Fibroblast of lung (primary cell): ENCODE measurements at places on chromosomes 16 and 17.

DNA sequence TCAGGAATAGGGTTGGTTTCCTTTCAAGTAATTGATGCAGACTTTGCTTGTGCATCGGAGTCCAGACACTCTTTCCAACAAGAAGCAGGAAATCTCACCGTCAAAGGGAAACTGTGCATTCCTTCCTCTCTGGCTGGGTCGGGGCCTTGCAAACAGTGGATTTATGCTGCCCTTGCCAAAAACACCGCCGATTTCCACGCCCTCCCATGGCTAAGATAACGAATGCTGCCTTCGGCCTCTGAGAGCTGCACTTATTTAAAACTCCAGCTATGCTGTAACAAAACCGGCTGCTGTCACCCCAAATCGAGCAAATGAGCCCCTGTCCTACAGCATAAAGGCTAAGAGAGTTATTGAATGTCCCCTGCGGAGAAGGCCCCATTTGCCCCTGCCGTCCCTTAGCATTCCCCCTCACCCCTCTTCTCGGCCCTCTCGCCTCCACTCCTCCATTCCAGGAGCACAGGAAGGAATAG is 275.5 kb upstream of the IRX5 start:
- DNase-seq, result no peak

- DNase-seq, result peak; percentile 19
Observed at GRCh38 chr17:9971991-9972390, 66.9 kb upstream of the RCVRN start.

- DNase-seq, result no peak
Observed at GRCh38 chr16:15990902-15991301, 41.5 kb downstream of the ABCC1 start.

DNA sequence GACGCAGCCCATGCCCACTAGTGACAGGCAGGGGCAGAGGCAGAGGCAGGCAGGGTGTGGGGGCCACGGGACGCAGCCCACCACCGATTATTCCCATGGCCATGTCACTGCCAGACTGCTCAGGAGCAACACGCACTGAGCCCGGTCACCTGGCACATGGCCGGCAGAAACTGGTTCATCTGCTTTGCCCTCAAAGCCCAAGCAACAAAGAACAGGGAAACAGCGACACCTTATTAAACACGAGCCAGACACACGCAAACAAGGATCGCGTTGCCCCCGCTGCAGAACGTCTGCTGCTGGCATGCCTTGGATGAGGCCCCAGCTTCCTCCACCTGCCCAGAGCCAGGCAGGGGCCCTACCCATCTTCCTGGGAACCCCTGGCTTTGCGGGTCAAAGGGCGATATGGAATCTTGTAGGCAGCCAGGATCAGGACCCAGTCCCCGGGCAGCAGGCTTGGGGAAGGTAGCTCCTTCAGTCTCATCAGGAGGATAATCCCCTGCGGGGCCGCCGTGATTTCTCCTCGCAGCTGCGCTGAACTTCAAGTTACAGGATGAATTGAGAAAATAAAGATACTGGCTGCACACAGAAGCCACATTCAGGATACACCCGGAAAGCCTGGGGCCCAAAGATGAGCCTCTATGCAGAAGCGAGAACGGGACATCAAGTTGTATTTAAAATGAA is 4.8 kb downstream of the TBC1D16 start:
- no peak for DNase-seq

- no peak for DNase-seq
Observed at GRCh38 chr17:58250344-58251011, 12.1 kb downstream of the LPO start.

DNA sequence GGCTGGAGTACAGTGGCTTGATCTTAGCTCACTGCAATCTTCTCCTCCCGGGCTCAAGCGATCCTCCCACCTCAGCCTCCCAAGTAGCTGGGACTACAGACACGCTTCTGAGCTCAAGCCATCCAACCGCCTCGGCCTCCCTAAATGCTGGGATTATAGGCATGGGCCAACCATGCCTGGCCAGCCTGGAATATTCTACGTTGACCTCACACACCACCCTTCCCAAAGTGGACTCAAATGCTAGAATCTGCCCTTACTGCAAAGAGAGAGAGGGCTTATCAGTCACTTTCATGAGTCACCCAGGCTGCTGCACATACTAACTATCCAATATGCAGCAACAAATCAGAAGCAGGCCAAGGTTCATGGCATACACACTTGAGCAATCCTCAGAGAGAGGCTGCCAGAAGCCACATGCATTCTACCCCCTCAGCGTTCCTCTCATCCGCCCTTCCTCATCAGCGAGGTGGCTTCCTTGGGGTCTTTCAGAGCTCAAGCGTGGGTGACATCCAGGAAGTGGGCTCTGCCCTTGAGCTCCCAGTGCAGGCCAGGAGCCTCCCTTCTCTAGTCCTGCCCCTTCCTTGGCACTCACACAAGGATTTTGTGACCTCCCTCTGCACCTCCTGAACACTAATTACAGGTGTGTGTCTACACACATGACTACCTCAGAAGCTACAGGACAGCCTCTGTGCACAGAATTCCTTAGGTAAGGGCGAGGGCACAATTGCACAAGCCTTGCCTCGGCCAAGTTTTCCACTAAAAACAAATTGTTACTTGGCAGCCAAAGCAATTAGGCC is 24.8 kb upstream of the SIAH1 start:
- peak; percentile 97 for DNase-seq

GRCh38 chr16:56738221-56738620 is 8.3 kb downstream of the NUP93 start:
- peak; percentile 49 for DNase-seq

DNA sequence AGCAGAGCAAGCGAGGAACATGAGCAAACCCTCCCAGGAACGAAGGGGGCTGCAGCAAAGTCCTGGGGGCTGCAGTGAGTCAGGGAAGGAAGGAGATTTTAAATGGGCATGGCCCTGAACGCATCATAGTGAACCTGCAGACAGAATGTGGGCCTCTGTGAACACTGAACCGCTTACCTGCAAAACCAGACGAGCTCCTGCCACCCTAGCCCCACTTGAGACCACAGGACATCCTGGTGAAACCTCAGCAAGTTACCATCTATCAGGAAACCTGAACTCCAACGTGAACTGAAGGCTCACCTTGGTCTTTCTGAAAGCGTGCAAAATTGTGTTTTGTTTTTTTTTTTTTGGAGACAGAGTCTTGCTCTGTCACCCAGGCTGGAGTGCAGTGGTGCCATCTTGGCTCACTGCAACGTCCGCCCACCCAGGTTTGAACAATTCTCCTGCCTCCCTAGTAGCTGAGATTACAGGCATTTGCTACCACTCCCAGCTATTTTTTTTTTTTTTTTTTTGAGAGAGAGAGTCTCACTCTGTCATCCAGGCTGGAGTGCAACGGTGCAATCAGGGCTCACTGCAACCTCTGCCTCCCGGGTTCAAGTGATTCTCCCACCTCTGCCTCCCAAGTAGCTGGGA is 30.8 kb downstream of the FANCA start:
- DNase-seq, result no peak

- no peak for DNase-seq
Observed at GRCh38 chr17:68403122-68403521, 54.2 kb downstream of the WIPI1 start.

- DNase-seq, result no peak
Observed at GRCh38 chr17:33015716-33016346, 24.2 kb downstream of the SPACA3 start.

GRCh38 chr17:31811101-31811500 is 47.9 kb downstream of the COPRS start:
- DNase-seq, result peak; percentile 38

DNA sequence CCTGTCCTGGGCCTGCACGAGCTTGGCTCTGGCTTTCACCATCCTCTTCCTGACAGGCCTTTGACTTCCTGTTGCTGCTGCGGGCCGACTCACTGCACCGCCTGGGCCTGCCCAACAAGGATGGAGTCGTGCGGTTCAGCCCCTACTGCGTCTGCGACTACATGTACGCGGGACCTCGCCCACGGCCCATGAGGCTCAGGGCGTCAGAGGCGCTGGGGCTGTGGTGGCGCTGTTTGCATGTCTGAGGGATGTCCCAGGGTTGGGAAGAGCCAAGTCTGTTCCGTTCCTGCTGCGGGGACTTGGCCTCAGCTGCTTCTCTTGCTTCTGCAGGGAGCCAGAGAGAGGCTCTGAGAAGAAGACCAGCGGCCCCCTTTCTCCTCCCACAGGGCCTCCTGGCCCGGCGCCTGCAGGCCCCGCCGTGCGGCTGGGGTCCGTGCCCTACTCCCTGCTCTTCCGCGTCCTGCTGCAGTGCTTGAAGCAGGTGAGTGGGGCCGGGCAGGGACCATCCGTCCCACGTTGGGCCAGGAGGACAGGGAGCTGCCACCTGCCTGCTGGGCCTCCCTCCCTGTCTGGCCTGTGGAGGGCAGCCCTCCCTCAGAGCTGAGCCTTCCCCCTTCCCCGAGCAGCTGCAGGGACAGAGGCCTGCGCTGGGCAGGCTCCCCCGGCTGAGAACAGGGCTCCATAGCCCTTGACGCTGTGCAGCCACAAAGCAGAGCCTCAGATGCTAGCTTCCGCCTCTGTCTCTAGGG is 23.8 kb downstream of the TSC2 start:
- DNase-seq, result no peak

GRCh38 chr16:71923941-71924690 is 28.8 kb downstream of the IST1 start:
- DNase-seq, result peak; percentile 75

GRCh38 chr16:82185012-82185411 is 15.0 kb upstream of the MPHOSPH6 start:
- DNase-seq, result no peak

- no peak for DNase-seq
Observed at GRCh38 chr17:82898976-82899514, 59.2 kb upstream of the ZNF750 start.

- peak; percentile 74 for DNase-seq
Observed at GRCh38 chr16:72637306-72637705, 410.6 kb downstream of the ZFHX3 start.

GRCh38 chr16:50709061-50709684 is 15.8 kb downstream of the NOD2 start:
- no peak for DNase-seq

- DNase-seq, result no peak
Observed at GRCh38 chr17:78658281-78658785, 81.1 kb upstream of the DNAH17 start.

GRCh38 chr17:80252871-80253270 is 7.8 kb upstream of the RNF213 start:
- peak; percentile 6 for DNase-seq

DNA sequence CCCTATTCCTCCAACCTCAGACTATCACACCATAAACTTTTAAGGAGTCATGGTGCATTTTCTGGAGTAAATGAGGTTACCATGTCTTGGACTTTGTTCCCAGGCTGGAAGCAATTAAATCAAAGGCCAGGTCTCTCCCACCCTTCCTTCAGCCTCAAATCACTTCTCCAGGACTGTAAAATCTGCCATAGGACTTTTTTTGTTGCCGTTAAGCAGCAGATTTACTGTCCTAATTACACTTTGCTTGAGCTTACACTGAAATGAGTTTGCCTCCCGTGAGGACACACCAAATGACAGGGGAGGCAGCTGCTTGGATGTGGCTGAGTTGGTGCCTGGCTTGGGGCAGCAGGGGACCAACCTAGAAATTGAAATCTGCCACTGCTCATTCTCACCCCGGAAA is 14.7 kb downstream of the DCAKD start:
- no peak for DNase-seq

DNA sequence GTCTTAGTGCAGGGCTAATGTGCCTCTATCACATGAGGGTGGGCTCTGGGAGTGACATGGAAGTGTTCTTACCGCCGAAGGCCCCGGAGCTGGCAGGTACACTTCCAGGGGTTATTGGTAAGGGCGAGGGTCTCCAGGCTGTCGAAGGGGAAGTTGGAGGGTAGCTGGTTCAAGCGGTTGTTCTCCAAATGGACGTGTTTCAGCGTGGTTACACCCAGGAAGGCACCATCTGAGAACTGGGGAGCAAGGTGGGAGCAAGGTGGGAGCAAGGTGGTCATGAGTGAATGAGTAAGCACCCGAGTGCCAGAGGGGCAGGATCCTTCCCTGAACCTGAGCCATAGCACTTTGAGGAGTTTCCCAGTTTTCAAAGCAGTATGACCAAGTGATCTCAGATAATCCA is 3.0 kb downstream of the CHAD start:
- DNase-seq, result no peak

- peak; percentile 92 for DNase-seq
Observed at GRCh38 chr16:83689385-83689831, 118.4 kb upstream of the HSBP1 start.

DNA sequence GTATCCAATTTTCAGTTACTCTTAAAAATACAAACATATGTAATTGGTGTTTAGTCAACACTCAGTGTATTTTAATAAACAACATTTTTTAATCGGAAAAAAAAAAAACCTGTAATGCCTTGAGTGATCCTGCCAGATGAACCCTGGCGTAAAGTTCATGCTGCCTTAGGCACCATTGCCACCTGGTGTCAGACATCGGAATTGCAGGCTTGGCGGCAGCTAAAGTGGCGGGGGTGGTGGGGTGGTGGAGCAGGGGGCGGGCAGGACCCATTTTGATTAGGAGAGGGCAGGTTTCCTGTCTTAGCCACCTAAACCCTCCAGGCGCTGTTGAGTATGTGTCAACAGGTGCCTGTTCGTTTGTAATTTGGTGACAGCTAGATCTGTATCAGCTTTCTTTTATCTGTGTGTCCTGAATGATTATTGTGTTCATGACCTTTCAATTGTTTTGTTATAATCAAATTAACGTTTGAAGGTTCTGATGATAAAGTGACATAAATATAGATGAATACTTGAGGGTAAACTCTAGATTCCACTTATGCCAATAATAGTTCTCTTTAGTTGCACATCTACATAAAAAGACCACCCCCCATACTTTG is 588.7 kb downstream of the CDH13 start:
- DNase-seq, result peak; percentile 58

DNA sequence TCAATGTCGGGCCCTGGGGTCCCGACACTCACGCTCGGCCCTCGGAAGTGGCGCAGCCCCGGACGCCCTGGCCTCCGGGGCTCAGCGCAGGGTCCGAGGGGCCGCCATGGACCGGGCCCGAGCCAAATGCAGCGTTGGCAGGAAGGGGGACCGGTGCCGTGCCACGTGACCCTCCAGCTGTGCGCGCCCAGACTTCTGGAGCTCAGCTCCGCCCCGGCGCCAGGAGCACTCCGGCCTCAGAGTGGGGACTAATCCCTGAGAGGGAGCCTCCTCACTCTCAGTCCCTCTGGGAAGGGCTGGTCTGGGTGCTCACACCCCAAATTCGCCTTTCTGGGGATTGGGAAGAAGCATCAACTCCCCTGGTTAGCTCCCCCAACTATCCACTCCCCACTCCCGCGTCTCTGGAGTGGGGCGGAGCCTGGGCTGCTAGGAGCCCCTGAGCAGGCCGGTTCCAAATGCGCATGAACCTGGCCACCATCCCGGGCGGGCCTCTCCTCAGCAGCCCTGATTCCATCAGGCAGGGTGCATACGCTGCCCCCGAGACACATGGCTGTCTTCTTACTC is at the start of gene B3GNT9:
Gene B3GNT9 (minus strand): TSS at position 166 of the 564 bp plus-strand sequence. CDS start 513 bp downstream, outside the sequence.
- peak; percentile 77 for DNase-seq

GRCh38 chr17:80564545-80564944 is 19.9 kb downstream of the RPTOR start:
- DNase-seq, result no peak

- peak; percentile 95 for DNase-seq
Observed at GRCh38 chr16:81181013-81181720, 57.3 kb upstream of the BCO1 start.
